ENCODE measurements at places on chromosomes 2 and 18.
A peak's percentile ranks its signal among the peaks of the same experiment; 100 is the strongest.

- no peak for DNase-seq
Observed at GRCh38 chr2:23417310-23417709, 32.3 kb downstream of the KLHL29 start.

GRCh38 chr2:216424274-216424673 is 12.0 kb downstream of the SMARCAL1 start:
- DNase-seq = no peak

DNA sequence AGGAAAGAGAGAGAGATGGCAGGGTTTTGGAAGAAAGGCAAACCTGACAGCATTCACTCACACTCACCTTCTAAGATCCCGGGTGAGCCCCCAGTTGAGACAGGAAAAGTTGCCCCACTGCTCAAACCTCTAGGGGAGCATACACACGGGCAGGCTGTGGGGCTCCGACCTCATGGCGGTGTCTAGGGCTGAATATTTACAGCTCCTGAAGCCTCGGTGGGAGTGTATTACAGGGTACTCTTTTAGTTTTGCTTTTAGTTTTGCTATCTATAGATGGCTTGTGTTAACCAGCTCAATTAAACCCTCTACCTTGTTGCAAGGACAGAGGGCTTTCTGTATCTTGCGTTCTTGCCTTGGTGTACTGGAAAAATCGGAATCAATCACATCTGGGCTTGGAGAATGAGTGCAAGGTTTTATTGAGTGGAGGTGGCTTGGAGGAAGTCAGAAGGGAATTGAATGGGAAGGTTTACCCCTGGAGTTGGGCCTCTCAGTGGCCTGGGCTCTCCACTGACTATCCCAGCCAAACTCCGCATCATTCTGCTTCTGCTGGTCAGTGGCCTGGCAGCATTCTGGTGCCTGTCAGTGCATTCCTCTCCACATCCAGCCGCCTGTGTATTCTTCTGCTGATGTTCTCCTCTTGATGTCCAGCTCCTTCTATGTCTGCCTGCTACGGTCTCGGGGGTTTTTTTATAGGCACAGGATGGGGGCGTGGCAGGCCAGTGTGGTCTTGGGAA is 10.1 kb upstream of the IFIH1 start:
- no peak for DNase-seq

- DNase-seq = no peak
Observed at GRCh38 chr18:12038082-12038638, 55.5 kb upstream of the ANKRD62 start.

- no peak for DNase-seq
Observed at GRCh38 chr18:63236921-63237846, 82.4 kb downstream of the BCL2 start.

DNA sequence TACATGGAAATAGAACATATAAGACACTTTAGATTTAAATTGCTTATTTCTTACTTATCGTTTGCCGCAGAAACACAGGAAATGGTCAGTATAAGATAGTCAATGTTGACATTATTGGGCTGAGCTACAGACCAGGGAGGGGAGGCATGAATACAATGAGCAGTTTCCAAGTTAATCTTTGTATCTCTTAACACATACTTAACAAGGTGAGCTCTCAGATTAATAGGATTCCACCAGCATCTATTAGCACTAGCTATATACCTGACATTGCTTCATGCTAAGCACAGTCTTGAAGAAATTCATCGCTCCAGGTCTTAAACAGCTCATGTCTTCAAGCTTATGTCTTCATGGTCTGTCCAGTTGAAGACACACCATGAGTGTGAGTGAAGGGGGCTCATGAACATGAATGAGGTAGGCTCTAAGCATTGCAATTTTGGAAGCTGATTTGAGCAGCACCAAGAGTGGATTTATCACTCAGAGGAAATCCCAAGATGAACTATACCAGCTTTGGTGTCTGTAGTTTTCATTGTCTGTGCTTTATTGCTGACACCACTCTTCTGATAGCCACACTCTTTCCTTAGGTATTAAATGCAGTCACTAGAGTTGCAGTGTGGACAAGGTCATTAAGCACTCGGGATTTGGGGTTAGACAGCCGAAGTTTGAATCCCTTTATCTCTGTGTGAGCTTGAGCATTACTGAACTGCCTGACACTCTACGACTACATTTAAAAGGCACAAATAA is 359.3 kb upstream of the EPHA4 start:
- no peak for DNase-seq

GRCh38 chr2:200863782-200864175 is 679 bp downstream of the CLK1 start:
- no peak for DNase-seq

DNA sequence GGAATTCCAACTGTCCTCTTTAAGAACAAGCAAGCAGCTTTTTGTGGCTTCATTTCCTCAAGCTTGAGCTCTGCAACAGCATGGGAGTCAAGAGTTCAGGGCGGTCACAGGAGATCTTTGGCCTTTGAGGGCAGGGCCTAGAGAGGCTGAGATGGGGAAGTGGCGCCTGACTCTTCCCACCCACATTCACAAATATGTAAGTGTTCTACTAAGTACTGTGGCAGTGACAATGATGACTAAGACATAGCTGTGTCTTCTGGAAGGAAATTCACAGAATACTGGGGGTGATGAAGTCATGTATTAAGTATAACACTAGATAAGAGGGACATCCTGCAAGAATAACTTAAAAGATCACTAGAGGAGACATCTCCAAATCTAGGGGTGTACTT is 15.0 kb downstream of the RND3 start:
- DNase-seq = no peak

- DNase-seq = no peak
Observed at GRCh38 chr2:135736546-135736945, 5.1 kb upstream of the UBXN4 start.

DNA sequence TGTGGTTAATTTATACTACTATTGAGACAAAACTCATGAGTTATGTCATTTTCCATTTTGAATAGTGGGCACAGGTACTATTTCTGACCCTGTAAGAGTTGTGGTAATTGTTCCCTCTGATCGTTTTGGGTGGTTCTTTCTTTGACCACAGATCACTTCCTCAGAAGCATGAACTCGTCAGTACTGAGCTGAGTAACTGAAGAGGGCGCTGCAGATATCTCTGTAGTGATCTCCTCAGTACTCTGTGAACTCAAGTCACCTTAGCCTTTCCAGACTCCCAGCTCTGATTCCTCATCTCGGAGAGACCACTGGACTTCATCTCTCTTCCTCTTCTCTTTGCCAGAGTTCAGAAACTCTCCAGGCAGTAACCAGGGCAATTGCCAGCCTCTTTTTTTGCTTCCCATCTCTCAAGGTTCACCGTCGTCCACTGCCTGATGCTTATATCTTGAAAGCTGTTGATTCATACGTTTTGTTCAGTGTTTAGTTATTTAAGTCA is 9.4 kb upstream of the IL1RL1 start:
- no peak for DNase-seq

GRCh38 chr18:49778826-49779465 is 34.4 kb downstream of the ACAA2 start:
- DNase-seq = no peak

GRCh38 chr2:85458601-85459563 is 40.4 kb downstream of the SH2D6 start:
- DNase-seq = no peak

GRCh38 chr2:20562540-20563225 is 88.2 kb downstream of the HS1BP3 start:
- DNase-seq = no peak

DNA sequence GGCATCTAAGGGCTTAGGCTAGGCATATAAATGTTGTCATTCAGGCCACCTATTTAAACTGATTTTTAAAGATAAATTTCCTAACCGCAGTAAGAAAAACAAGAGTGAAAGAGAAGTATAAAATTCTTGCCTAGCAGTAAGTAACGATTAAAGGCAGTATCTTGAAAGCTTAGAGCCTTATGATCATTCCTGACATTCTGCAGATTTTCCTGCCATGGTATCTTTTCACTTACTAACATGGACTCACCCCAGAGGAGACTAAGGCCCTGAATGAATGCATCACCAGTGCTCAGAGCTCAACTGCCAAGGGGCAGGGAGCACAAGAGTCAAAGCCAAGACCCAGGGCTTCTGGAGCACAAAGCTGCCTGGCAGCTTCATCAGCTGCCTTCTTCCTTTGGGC is 133.1 kb downstream of the GCA start:
- no peak for DNase-seq

DNA sequence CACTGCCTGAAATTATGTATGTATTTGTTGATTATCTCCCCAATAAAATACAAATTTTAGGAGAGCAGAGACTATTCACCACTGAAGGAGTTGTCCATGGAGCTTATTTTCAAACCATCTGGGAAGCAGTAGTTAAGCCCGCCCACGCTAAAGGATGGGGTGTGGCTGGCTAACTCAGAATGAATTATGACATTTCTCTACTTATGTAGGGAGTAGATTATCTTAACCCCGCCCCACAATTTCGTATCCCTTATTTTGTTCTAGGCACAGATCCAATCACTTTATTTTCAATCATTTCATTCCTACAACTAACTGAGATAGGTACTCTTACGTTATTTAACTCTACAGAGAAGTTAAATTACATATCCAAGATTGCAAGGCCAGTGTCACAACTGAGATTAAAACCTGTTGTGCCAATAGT is 1.4 kb upstream of the LAPTM4A start:
- DNase-seq = no peak

GRCh38 chr2:165013944-165014619 is 58.8 kb upstream of the SLC38A11 start:
- no peak for DNase-seq

GRCh38 chr2:41668529-41668928 is 379.3 kb upstream of the PKDCC start:
- DNase-seq = no peak

DNA sequence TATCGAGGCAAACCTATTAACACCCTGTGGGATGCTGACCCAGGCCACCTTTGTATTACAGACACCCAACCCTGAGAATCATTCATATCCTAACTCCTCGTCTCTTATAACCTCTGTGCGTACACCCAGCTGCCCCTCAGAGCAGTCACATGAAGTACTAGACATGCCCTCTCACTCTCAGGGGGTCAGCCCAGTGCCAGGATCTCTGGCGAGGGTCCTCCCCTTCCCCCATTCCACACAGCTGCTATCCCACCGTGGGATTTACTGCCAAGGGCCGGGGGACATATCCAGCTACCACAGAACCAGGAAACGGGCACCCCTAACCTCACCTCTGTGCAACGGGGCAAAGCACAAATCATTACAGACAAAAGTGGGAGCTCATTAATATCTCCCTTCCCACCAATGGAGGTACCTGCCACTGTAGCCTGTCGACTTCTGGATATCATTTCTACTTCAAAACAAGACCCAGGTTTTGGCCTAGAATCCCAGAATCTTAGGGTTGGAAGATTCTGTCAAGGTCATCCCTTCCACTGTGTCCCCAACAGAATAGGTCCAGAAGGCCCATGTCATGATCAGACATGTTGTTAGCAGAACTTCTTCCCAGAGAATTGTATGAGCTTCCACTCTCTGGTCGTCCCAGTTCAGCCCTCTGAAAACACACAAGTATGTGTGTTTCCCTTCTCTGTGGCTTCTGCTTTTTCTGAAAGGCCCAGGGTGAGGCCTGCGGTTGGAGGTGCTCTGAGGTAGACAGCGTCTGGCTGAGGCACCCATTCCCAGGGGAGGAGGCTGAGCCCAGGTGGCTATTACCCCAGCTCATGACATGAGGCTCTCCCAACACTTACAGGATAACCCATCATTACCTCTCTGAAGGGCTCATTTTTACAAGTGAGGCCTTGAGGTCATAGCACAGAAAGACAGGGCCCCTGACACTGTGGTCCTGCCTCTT is 1.7 kb downstream of the TMBIM1 start:
- DNase-seq = no peak

DNA sequence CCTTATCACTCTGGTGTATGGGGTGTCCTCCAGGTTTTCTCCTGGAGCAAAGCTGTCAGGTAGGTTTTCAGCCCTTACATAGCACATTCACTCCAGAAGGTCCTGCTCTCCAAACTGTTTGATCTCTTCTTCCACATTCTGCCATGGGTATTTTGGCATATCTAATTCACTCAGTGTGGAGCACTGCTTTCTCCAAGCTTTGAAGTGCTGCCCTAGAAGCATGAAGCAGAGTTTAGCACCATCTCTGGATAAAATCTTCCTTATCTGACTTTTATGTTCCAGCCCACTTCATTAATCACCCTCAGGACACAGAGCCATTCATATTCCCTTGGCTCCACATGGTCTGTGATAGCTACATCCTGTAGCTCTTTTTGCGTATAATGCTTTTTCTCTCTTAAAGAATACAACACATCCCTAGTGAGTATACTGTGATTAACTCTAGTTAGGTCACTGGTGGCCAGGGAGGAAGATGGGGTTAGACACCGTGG is 56.7 kb upstream of the ARHGAP28 start:
- no peak for DNase-seq

GRCh38 chr2:149017116-149017985 is 21.1 kb upstream of the LYPD6B start:
- DNase-seq = peak; percentile 74

DNA sequence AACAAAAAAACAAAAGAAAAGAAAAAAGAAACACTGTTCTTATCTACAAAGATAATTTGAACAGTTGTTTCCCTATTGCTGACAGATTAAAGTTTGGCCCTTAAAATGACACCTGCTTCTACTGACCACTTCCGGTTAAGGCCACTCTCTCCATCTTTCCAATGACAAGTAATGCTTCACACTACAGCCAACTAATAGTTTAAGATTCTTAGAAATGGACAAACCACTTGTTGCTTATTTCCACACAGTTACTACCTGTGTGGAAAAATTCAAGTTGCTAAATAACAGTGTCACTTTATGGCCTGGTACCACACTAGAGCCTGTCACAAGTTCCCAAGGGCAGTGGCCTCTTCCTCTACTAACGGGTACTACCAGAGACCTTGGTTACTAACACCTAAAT is 2.4 kb downstream of the TMEM185B start:
- no peak for DNase-seq

DNA sequence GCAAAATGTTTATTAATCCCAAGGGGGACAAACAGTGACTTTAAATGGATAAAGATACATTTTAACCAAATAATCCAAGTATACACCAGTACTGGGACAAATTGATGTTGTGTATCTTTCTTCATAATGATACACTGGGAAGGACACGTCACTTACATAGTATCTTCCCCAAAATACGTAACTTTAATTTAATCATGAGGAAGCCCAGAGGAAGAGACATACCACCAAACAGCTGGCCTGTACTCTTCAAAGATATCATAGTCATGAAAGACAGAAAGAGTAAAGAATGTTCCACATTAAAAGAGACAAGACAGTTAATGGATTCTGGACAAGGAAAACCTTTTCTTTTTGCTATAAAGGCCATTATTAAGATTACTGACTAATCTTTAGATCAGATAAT is 37.1 kb downstream of the AGFG1 start:
- no peak for DNase-seq

DNA sequence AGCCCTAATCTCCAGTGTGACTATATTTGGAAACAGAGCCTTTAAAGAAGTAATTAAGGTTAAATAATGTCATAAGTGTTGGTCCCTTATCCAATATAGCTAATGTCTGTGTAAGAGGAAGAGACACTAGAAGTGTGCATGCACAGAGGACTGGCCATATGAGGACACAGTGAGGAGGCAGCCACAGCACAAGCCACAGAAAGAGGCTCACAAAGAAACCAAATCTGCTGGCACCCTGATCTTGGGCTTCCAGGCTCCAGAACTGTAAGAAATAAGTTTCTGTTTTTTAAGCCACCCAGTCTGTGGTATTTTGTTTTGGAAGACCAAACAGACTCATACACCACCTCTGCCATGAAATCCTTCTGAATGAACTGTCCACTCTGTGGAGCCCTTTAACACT is 186.4 kb upstream of the SLC39A10 start:
- DNase-seq = no peak
